AG08395 (cell line): ENCODE measurements at places on chromosomes 4 and X.

DNA sequence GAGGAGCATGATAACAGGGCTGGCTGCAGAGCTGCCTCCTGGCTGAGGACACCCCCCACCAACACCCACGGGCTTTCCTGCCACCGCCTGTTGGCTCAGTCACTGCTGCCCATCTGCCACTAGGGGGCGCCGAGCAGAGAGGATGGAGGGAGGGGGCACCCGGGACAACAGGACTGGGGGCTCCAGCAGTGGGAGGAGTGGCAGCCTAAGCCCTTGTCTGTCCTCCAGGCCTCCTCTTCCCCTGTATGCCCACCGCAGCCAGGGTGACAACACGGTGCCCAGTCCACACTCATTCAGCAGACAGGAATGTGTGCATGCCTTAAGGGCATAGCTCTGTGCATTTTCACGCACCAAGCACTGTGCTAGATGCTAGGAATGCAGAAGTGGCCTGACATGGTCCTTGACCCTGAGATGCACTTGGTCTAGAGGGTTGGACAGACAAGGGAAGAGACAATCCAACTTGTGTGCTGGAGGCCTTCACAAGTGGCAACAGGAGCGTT, 149.9 kb downstream of the AMMECR1 start:
- no peak for DNase-seq

GRCh38 chrX:124211312-124211942, 121.0 kb upstream of the TEX13D start:
- DNase-seq: peak; percentile 26

DNA sequence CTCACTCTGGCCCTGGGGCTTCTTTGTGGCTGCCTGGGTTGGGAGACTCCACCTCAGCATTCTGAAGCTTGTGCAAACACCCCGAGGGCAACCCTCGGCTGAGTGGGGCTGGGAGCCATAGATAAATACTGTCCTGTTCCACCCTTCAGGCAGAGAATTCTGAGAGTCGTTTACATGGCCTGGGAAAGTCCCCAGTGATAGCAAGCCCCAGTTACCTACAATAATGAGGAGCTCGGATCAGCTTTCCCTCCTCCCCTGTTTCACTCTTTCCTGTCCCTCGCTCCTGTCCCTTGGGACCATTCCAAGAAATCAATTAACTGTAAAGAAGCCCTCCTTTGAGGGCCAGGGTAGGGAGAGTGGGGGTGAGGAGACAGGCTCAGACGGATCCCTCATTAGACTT, 31.6 kb upstream of the DDX3X start:
- DNase-seq: no peak

DNA sequence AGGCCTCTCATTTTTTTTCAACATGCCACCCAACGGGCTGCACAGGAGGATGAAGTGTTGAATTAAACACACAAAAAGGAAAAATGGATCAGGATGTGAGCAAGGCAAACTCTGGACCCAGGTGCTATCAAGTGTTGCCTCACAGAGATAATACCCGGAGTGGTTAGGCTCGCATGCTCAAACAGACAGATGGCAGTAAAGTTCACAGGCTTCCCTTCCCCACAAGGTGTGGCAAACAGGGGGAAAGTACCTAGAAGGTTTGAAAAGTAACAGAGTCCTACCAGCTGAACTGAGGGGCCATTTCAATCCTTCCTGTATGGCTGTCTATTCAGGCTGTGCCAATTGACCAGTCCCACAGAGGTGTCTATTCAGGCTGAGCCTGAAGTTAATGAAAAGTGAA, 123.9 kb upstream of the GC start:
- DNase-seq: no peak

GRCh38 chr4:24642981-24643547, 58.7 kb upstream of the DHX15 start:
- peak; percentile 49 for DNase-seq

GRCh38 chrX:105803891-105804290, 18.4 kb upstream of the NRK start:
- DNase-seq: no peak

- DNase-seq: no peak
Measured at GRCh38 chrX:70029863-70030262, 19.9 kb downstream of the AWAT2 start.

DNA sequence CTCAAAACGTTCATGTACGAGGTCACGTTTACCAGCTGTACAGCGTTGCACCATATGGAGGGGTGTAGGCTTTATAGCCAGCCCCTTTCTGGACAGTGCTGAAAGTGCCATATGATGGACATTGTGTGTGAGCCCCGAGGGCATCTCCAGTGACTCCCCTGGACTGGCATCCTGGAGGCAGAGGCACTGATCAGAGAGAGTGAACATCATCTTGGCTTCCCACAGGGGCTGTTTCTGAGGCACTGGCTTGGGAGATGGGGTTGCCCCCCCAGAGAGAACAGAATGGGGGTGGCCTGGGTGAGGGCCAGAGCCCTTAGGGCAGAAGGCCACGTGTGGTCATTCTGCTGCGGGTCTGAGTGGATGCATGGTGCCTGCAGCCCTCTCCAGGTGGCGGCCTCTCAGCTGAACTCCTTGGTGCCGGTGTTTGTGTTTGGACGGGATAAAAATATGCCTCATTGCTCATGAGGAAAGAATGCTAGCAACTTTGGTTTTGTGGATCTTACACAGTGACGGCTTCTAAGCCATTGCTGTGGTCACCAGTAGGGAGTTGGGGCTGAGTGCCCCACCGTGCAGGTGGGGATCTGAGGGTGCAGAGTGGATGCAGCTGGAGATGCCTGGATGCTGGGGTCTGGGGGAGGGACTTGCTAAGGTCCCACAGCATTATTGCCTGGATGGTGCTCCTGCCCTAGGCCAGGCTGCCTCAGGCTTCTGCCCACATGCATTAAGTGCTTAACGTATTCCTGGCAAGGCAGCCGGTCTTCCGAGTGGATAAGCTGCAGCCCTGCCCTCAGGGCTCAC, 3.4 kb downstream of the WFS1 start:
- peak; percentile 82 for DNase-seq

DNA sequence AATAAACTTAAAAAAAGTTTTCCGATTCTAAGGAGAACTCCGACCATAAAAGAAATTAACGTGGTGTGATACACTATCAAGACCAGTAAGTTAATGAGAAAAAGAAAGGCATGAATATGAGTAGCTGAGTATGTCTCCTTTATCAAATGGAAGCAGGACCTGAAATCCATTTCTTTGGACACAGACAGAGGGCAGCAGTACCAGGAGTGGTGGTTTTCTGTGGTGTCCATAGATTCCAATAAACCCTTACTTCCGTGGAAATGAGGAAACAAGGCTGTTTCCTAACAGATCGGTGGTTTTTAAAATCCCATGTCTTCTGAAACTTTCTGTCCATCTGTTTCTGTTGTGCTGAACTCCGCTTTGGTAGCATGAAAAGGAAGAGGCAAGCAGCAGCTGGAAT, 128.5 kb upstream of the TSPAN5 start:
- DNase-seq: no peak

DNA sequence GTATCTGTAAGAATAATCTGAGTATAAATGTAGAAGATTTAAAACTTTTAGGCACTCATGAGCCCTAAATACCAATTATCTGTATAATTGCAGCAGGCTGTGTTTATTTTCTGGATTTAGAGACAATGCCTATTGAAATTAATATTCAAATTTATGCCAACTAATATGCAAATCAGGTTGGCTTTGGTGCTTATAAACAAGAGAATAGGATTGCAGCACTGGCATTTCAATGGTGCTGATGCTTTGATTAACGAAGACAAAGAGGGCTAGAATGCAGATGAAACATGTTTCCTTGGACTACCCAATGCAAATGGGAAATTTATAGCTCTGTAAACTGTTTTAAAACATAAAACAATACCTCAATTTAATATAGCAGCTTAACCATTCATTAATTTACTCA, 70.7 kb upstream of the GATB start:
- DNase-seq: no peak
